Panc1 (cell line): ENCODE measurements at places on chromosomes 16 and 17. TPM values are rescaled to one million over a fixed set of nuclear protein-coding genes. Genes with fewer than 3 reads are reported as not detected.

GPR179 gene
- 0.03 TPM for total RNA-seq

CPHXL2 gene
- not detected for total RNA-seq

CEP295NL gene
- total RNA-seq, result 0.87 TPM

AANAT gene
- total RNA-seq, result not detected

KRT20 gene
- total RNA-seq, result 0.13 TPM

SNAI3 gene
- not detected for total RNA-seq

ARHGAP44 gene
- total RNA-seq, result 0.80 TPM

ODAD4 gene
- total RNA-seq, result 0.69 TPM

FA2H gene
- 0.15 TPM for total RNA-seq

EVPL gene
- total RNA-seq, result 36.4 TPM

NLRC3 gene
- total RNA-seq, result 0.26 TPM

ZSCAN10 gene
- total RNA-seq, result 0.21 TPM

ADGRG3 gene
- total RNA-seq, result not detected

BCAS3 gene
- total RNA-seq, result 9.3 TPM

PRAC1 gene
- not detected for total RNA-seq
